ENCODE measurements at places on chromosomes 6 and 20.

GRCh38 chr20:30281584-30282197 lies 975.8 kb upstream of the DEFB115 start:
- no peak for DNase-seq

DNA sequence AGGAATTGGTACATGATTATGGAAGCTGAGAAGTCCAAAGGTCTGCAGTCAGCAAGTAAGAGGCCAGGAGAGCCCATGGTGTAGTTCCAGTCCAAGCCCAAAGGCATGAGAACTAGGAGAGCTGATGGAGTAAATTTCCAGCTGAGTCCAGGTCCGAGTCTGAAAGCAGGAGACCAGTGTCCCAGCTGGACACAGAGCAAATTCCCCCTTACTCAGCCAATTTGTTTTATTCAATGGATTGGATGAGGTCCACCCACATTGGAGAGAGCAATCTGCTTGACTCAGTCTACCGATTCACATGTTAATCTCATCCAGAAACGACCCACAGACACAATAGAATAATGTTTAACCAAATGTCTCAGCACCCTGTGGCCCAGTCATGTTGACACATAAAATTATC lies 14.9 kb downstream of the TMEM181 start:
- no peak for DNase-seq

GRCh38 chr20:19802492-19803158 lies 44.6 kb downstream of the RIN2 start:
- no peak for DNase-seq

DNA sequence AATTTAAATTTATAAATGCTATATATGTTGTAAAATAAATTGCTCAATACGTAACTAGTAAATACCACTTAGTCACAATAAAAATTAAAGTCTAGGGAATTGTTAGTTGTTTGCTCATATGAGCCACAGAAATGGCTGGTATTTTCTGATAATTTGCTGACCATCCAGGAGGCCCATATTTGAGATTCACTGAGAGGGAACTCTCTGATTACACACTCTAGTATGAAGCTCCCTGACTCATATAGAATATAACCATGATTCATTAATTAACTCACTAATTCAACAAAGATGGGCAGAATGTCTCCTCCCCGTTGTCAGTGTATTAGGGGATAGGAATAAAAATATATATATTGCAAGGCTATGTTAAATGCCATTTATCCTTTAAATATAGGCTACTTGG lies 46.6 kb upstream of the TMEM30A start:
- no peak for DNase-seq

- no peak for DNase-seq
These were observed 305.8 kb upstream of the SYNCRIP start for GRCh38 chr6:85948481-85948880.

DNA sequence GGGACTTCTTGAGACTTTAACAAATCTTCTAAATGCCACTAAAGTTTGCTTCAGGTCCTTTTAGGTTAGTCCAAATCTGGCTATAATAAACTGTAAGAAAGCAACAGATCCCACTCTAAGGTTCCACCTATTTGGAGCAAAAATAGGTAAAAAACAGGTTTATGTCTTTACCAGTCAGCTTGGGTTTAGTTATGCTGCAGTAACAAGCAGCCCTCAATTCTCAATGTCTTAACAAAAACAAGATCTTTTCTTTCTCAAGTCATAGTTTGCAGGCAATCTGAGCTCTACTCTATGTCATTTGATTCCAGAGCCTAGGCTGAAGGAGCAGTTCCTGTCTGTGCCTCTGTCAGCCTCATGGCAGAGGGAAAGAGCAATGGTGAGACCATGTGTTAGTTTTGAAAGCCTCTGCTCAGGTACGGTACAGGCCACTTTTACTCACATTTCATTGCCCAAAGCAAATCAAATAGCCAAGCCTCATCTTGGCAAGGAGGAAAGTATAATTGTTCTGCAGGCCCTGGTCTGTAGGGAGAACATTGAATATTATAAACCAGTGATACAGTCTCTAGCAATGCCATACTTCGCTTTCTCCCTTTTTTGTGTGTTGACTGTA lies 108.6 kb downstream of the CD83 start:
- no peak for DNase-seq

- no peak for DNase-seq
These were observed 176.6 kb upstream of the FERMT1 start for GRCh38 chr20:6299456-6299855.

GRCh38 chr20:40849456-40849855 lies 160.4 kb upstream of the MAFB start:
- no peak for DNase-seq

DNA sequence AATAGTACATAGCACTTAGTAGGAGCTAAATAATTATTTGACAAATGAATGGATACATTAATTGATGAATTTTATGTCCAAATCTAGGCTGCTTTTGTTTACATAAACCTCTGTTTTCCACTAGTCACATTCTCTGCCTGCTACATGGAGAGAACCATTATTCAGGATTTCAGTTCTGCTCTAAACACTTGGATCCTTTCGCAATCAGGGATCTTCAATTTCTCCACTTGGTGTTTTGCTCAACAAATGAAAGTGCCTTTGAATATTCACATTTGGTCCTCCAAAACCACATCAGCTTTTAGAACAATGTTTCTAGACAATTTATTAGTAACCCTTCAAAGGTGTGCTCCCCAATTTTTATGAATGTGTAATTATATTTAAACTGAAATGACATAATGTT lies 30.6 kb upstream of the HLA-DQB1 start:
- DNase-seq: no peak

DNA sequence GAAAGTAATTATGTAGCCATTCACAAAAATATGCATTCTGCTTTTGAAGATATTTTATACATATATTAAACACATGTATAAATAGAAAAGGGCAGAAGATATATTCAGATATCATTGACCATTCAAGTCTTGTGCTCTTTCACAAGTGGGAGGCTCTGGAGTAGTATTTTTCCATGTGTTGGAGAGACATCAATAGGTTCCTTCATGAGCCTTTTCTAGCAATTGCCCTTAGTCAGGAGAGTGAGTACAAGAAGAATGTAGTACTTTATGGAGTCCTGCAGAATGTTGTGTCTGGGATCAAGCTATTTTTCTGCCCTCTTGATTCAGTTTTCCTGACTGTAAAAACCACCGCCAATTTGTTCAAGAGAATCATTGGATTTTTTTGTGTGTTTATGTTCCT lies 117.9 kb downstream of the LRRC1 start:
- DNase-seq: no peak

All from stimulated activated CD4-positive, alpha-beta T cell treated with anti-CD3 and anti-CD28 coated beads, Interleukin-12 subunit alpha, Interleukin-12 subunit beta, amount 100 ng/mL, for 4 hours (primary cell).